Hepatocyte (in vitro differentiated cells): ENCODE measurements at places on chromosomes 2 and 18.

GRCh38 chr2:3606370-3607201, 11.7 kb downstream of the COLEC11 start:
- DNase-seq: no peak

- no peak for DNase-seq
These were observed 495.7 kb downstream of the TSN start for GRCh38 chr2:122251158-122251557.

- peak; percentile 45 for DNase-seq
These were observed 224.8 kb upstream of the ID2 start for GRCh38 chr2:8457092-8457481.

DNA sequence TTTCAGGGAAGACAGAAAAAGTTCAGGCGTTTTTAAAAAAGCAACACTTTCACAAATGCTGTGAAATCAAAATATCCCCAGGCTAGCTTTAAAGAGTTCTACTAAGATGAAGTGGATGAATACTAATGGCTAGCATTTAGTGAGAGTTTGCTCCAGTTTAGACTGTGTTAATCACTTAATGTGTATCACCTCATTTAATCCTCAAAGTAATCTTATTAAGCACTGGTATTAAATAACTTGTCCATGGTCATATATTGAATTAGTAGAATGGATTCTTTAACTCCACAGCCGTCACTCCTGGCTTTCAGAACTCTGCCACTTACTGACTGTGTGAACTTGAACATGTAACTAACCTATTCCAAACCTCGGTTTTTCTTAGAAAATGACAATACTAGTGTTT, 66.0 kb downstream of the CABYR start:
- no peak for DNase-seq

- DNase-seq: peak; percentile 52
These were observed at the start of gene EPB41L3 for GRCh38 chr18:5543773-5544389. Gene EPB41L3 (minus strand): TSS chr18:5543997. CDS start chr18:5489183, 54,814 bp downstream.

- DNase-seq: no peak
These were observed 75.4 kb upstream of the HDAC4 start for GRCh38 chr2:239476029-239476756.
